Erythroblast (primary cell): ENCODE measurements at places on chromosomes 12 and 14.

GRCh38 chr14:105010891-105011291 is 10.0 kb downstream of the CDCA4 start:
- DNase-seq = no peak

DNA sequence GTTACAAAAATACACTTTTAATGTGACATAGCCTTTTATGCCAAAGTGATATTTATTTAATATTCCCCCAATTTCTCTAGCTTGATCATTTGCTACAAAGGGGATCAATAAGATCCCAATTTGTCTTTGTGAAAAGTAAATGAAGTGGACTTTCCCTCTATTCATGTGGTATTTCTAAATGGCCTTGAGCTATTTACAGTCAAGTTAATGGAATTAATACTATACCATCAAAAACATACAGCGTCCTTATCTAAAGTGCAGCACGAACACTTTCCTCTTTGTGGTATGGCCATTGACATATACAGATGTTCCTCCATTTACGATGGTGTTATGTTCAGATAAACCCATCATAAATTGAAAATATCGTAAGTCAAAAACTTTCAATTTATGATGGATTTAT is 23.2 kb downstream of the CFL2 start:
- DNase-seq = no peak

DNA sequence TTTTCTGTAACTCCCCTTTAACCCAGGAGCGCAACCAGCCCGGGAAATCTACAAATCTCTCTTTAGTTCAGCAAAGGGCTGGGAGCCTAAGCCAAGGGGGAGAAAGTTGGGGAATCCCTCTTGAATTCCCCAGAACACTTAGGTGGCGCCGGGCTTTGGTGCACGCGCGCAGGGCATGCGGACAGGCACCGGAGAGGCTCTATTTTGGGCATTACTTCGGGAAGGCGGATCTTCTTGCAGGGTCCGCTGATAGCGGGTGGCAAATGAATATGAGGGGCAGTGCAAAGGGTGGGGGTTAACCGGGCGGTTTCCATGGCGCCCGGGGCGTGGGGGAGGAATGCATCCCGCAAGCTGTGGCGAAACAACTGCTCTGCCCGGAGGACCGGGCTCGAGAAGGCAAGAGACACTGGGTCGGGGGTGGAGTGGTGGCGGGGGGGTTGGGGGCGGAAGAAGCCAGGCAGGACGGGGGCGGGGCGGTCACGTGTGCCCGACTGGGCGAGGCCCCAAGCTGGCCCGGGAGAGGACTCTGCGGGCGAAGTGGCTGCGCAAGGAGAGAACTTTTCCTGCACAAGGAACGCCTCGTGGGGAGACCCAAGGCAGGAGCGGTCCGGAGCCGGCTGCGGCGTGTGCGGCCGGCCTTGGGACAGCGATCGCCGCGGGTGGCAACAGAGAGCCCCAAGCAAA is at the start of gene FLVCR2:
Gene FLVCR2 (plus strand): TSS at position 519 of the 684 bp plus-strand sequence. CDS start 353 bp downstream, outside the sequence.
- peak; percentile 49 for DNase-seq

DNA sequence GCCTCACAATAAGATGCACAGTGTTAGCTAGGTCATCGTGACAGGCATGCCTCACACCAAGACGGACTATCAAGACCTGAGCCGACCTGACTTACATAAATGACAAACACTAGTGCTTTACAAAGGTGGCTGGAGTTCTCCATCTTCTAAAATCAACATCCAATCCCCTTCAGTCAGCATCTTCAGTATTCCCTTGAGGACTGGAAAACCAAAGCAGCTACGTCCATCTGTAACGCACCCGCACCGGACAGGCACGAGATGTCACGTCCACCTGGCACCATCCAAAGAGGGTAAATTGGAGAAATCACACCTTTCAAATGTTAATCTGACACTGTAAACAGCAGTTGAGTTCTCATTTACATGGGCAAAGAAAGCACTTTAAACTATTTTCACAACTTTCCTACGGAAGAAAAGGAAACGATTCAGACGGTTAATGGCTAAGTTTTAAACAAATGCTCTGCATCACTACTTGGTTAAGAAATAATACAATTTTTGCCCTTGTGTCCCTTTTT is 130.2 kb downstream of the PRICKLE1 start:
- no peak for DNase-seq

- DNase-seq = no peak
Observed at GRCh38 chr12:112546996-112547395, 128.2 kb downstream of the PTPN11 start.

DNA sequence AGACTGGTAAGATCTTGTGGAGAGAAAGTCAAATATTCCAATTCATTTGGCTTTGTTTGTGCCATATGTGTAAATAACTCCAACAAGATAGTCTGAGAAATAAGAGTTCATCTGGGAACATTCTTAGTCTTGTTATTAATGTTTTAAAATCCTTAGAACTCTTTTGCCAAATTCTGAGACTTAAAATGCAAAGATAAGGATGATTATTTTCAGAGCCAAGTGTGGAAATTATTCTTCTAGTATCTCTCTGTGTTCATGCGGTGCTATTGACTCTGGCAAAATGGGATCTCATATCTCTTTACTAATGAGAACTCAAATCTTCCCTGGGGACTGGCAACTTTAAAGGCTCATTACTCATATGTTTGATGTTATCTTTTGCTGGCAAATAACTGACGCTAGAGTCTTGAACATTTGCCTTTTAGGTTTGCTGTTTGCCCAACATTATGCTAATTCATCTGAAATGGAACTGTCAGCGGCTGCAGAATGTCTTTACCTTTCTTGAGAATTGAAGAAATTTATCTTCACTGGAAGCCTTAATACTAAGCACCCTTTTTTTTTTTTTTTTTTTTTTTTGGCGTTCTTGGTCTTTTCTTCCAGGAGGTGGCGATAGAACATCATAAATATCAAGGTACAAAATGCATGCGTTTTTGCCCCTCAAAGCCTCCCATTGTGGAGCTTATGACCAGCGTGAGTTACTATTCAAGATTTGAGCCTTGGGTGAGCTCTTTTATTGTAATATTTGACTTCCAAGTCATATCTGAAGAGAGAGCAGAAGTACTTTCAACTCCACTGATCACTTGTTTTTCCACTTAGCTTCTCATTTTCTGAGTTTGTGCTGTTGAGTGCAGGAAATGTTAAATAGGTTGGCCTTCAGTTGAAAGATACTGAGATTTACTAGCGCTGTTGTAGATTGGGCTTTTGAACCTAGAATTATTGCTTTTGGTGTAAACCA is 86.5 kb downstream of the CAND1 start:
- peak; percentile 41 for DNase-seq

GRCh38 chr12:71846322-71846940 is 6.9 kb downstream of the TBC1D15 start:
- DNase-seq = peak; percentile 32

- no peak for DNase-seq
Observed at GRCh38 chr12:89058402-89058801, 293.9 kb downstream of the DUSP6 start.

GRCh38 chr12:1914114-1914911 is 4.1 kb downstream of the CACNA2D4 start:
- no peak for DNase-seq

DNA sequence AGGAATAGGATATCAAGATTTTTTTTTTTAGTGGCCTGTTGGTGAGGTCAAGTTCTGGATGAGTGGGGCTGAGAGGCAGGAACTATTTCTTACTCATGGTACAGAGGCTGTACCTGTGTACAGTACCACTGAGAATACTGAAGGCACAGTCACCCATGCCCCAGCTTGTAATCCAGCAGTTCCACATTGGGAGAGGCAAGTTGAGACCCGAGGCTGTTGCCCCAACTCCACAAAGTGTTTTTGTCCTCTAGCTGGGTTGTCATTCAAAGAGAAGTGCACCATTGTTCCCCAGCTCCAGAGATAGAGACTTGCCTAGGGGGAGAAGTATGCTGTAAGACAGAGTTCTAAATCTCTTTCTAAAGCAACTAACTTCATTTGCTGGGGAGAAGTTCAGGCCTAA is 38.7 kb downstream of the ARID2 start:
- DNase-seq = no peak

GRCh38 chr12:6295094-6295811 is 15.2 kb upstream of the PLEKHG6 start:
- peak; percentile 32 for DNase-seq
